Activated CD4-positive, alpha-beta T cell treated with anti-CD3 and anti-CD28 coated beads, Interleukin-2, amount 10 ng/mL, durations not matched to agents 7 days and 5 days (primary cell): ENCODE measurements at places on chromosomes 7 and 10. TPM values are rescaled to one million over a fixed set of nuclear protein-coding genes. Genes with fewer than 3 reads are reported as not detected.
A peak's percentile ranks its signal among the peaks of the same experiment; 100 is the strongest.

DNA sequence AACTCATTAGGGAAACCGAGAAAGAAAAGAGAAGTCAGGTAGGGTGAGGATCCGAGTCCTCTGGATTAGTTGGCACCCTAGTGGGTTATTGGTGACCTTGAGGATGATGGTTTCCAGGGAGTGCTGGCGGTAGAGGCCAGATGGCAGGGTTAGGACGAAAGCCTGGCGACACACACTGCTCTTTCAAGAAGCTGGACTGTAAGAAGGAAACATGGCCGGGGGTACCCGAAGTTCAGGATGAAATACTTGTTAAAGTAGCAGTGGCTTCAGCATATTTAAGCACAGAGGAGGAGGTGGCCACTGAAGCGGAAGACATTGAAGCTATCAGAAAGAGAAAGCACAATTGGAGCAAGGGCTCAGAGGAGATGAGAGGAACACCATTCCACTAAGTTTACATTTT is 224.6 kb downstream of the RELN start:
- DNase-seq, result no peak

GRCh38 chr7:29239638-29240037 is 45.1 kb downstream of the CHN2 start:
- DNase-seq, result peak; percentile 15

DNA sequence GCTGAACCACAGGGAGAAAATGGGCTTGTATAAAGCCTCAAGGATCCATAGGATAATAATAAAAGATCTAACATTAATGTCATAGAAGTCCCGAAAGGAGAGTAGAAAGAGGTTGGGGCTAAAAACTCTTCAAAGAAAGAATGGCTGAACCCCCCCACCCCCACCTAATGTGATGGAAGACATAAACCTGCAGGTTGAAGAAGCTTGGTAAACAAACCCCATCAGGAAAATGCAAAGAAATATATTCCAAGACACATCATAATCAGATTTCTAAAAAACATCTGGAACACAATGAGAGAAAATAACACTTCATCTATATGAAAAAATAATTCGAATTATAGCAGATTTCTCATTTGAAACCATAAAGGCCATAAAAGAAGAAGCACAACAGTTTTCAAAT is 105.6 kb upstream of the BAIAP2L1 start:
- DNase-seq, result no peak

DNA sequence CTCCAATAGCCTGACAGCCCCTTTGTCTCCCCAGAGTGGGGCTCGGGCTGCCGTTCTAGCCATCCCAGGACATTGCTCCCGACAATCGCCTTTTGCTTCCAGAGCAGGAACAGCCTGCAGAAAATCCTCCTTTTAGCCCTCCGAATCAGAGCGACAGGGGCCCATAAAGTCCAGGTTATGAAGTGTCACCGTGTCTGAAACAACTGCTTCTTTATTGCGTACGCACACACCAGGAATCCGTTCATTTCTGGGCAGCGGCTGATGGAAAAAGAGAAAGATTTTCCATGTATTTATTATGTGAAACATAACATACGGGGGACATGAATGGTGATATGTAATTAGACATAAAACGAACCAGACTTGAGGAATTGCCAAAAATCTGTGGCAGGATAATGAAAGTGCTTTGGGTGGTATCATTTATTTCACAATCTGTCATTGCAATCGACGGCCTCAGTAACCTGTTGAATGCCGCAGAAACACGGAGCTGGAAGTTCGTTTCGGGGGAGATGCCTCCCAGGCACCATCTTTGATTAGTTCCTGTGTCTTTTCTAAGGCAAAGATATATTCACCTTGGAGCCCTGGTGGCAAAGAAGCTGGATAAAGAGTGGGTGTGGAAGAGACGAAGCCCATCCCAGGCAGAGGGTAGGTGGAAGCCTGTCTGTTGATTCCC is 48.1 kb downstream of the FAM241B start:
- no peak for DNase-seq

DNA sequence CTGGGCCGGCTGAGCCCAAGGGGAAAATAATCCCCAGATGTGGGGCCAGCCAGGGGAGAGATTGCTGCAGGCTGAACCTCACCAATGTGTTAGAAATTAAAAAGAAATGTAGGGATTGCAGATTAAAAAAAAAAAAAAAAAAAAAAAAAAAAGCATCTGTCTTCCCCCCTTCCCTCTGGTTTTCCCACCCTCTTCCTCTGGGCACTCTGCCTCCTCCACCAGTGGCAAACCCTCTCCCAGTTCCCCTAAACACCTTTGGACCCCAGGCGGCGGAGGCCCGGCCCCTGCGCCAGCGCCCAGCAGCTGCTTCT is 7.1 kb downstream of the MNX1 start:
- DNase-seq, result no peak

- no peak for DNase-seq
These were observed 445.4 kb downstream of the TFEC start for GRCh38 chr7:115585015-115585718.

- DNase-seq, result no peak
These were observed 143.1 kb downstream of the DPP6 start for GRCh38 chr7:154195266-154195665.

DNA sequence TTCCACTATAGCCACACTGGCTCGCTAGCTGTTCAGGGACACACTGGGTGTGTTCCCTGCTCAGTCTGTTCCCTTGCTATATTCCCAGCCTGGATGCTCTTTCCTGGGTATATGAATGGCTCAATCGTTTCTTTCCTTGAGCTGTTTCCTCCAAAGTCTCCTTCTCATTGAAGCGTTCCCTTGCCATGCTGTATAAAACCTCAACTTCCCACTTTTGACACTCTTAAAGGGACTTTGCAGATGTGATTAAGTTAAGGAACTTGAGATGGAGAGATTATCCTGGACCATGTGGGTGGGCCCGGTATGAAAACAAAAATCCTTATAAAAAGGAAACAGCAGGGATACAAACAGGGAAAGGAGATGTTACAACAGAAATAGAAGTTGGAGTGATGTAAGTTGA is 973.1 kb downstream of the LRMDA start:
- DNase-seq, result no peak

- no peak for DNase-seq
These were observed 149.5 kb upstream of the SMIM30 start for GRCh38 chr7:113267885-113268284.

DNA sequence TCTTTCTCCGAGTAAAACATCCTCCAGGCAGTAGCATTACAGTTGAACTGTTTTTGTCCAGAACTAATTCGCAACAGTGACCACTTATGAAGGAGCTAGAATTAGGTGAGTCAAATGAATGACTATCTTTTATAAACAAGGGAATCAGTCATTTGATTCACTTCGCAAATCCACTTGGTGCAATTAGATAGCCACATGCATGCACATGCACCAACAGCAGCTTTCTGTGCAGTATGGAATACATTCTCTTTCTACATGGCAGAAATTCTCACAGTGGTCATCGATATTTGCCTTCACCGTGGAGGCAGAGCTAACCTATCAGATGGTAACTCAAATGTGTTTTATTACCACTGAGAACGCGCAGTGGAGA is 118.8 kb downstream of the CDK6 start:
- DNase-seq, result no peak

GRCh38 chr10:3006093-3006492 is 61.3 kb upstream of the PFKP start:
- no peak for DNase-seq

GRCh38 chr10:133481657-133482056 is 27.9 kb downstream of the SCART1 start:
- DNase-seq, result peak; percentile 2

DNA sequence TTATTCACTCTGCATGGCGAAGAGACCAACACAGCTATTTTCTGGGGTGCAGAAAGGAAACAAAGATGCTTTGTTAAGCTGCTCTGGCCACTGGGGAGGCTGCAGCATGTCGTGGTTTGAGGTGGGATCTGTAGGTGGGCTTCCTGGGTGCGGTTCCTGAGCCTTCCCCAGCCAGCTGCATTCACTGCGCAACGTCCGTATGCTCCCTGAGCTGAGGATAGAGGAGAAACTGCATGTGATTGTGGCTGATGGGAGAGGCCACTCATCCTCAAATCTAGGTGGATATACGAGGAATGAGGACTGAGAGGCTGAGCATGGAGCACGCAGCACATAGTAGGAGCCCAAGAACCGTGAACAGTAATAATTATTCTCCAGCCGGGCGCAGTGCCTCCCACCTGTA is 9.9 kb upstream of the DNAAF5 start:
- no peak for DNase-seq

GRCh38 chr10:6838118-6838517 is 258.0 kb upstream of the PRKCQ start:
- peak; percentile 19 for DNase-seq

DNA sequence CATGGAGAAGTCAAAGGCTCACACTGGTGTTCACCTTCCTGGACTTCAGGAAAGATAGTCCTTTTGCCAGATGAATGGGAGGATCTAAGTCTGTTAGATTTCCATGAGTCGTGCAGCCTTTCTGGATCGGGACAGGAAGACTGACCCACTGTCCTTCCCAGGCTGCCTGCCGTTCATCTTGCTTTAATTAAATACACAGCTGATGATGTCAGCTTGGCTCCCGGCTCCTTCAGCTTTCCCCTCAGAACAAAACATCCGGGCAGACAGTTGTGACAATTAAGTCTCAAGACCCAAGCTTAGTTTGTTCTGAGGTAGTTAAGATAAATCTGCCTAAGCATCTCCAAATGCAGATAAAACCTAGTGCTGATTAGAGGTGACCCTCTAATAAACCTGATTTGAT is 58.6 kb downstream of the AUTS2 start:
- no peak for DNase-seq

- DNase-seq, result no peak
These were observed 295.5 kb downstream of the AHR start for GRCh38 chr7:17593819-17594419.

DNA sequence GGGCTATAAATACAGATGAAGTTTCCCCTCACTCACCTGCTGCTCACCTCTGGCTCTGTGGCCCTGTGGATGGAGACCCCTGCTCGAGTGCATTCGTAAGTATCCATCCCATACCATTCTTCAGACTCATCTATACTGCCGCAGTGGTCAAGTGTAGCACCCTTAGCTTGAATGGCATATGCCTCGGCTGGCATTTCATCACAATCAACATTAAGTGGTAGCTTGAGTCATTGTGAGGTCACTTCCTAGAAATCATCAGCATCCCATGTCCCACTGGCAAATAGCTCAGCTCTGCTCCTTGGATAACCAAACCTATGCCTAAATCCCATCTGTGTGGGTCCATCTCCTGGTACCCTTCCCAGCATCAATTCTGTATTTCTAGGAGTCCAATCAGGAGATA is 38.2 kb downstream of the MDH2 start:
- DNase-seq, result no peak

- no peak for DNase-seq
These were observed 33.6 kb downstream of the RHEB start for GRCh38 chr7:151486074-151486473.

GRCh38 chr10:110002801-110003523 is 4.8 kb upstream of the ADD3 start:
- DNase-seq, result no peak

DNA sequence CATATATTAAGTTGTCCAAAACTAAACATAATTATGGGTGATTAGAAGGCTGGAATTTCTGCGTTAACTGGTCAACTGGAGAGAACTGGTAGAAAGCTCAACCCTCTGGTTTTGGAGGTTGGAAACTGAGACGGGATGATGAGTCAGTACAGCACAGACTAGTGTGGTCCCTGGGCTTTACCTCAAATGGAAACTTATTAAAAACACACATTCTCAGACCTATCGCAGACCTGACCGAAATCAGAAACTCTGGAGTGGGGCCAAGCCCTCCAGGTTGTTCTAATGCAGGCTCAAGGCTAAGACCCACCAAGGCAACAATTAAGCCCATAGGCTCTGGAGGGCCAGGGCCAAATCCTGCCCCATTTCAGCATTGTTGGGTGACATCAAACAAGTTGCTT is 136.9 kb downstream of the KCNMA1 start:
- no peak for DNase-seq

GRCh38 chr10:282294-283139 is 147.3 kb downstream of the ZMYND11 start:
- no peak for DNase-seq

DNA sequence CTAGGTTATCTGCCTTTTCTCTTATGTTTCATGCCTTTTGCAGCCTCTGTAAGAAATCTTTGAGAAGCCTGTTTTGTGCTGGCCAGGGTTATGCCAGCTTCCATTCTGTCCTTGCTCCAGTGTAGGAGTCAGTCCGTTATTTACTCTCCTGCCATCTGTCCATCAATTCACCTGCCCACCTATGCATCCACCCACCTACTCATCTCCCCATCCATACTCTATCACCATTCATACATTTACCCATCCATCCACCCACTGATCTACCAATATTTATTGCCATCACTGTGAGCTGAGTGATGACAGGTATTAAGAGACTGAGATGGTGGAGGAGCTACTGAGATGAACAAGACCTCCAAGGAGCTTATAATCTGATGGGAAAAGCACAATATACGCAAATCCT is 12.7 kb upstream of the PPIF start:
- no peak for DNase-seq

GRCh38 chr7:148537435-148537834 is 53.1 kb upstream of the C7orf33 start:
- DNase-seq, result no peak

DNA sequence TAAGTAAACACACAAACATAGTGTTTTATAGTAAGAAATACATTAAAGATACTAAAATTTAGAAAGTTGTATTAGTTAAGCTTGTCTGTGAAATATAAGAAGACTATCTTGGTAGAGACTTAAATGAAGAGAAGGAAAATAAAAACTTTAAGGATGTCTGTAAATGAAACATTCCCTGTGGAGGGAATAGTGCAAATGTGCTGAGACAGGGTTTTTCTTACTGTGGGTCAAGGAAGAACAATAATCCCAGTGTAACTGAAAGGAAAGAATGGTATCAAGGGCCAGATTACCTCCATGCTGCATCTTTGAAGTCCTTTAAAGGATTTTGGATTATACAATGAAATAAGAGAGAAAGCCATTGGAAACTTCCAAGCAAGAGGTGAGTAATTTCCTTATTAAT is 547.5 kb upstream of the PCDH15 start:
- DNase-seq, result no peak

The CADPS2 gene
- total RNA-seq, result not detected

The USP6NL gene
- total RNA-seq, result 3.1 TPM

The OPALIN gene
- total RNA-seq, result not detected

The C10orf105 gene
- total RNA-seq, result 0.71 TPM

The PON1 gene
- not detected for total RNA-seq

The TUBAL3 gene
- not detected for total RNA-seq

The LRWD1 gene
- 20.5 TPM for total RNA-seq

The GFRA1 gene
- not detected for total RNA-seq

The TMEM213 gene
- total RNA-seq, result not detected
